Urinary bladder (tissue), 4 donors: ENCODE measurements at places on chromosomes 2 and 18.

DNA sequence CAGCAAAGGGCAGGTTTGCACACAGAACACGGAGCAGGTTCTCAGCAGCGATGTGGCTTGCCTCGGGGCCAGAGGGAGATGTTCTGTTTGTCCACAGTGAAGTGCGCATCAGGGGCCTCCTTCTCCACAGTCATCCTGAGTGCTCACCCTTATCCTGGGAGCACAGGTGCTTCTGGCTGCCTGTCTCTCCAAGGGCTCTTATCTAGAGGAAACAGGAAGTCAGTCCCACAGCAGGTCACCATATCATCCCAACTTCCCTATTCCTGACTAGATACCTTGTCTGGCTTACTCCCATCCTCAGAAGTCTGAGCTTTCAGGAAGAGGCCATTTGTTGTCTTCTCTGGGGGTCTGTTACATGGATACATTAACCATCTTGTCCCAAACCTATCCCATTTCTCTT lies at the start of gene CD207:
Gene CD207 (minus strand): TSS at position 174 of the 400 bp plus-strand sequence. CDS start 40 bp downstream, at position 134.
- DNase-seq: no peak

GRCh38 chr2:215060861-215061536 lies 77.4 kb downstream of the ABCA12 start:
- no peak for DNase-seq

DNA sequence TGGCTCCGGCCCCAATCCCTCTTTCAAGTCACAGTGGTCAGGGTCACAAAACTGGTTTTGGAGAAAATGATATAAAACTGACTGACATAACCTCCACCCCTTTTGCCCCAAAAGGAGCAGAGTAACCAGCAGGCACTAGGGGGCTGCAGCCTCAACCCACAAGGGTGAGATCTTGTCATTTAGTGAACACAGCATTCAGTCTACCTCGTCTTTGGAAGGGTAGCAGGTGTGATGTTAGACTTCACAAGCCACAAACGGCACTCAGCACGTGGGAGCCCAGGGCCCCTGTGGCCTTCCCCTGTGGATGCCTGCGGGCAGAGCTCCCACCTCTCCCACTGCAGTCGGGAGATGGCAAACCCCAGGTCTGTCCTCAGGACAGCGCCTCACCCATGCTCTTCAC lies 372.1 kb upstream of the MYT1L start:
- no peak for DNase-seq

- DNase-seq: peak; percentile 42
Measured at GRCh38 chr2:85539361-85540132, 579 bp downstream of the MAT2A start.

DNA sequence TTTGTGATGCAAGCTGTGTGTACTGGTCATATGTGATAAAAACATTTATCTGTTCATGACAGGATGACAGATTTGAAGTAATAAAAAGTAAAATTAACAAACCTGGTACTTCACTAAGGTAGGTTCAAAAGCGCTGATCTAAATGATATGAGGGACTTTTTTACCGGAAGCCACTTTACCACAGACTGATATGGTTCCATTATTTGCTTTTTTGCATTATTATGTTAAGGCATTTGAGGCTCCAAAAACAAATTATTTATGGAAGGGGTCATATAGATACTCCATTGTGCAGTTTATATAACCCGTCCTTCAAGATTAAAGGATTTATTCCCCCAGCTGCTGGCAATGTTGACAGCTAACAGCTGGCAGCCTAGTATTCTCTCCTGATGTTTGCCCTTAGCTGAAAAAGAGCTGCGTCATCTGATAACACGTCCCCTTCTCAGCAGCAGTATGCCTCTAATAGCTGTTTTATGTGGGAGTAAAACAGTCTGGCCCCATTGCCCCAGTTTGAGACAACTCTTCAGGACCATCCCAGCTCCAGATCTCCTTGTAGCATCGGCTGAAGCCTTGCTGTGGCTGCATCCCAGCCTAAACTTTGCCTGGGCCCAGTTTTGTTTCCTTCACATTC lies 84.8 kb upstream of the XIRP2 start:
- no peak for DNase-seq

GRCh38 chr2:48906633-48907032 lies 151.1 kb upstream of the LHCGR start:
- DNase-seq: no peak
